ENCODE measurements at places on chromosomes 11 and 22.

GRCh38 chr11:80327956-80328614 lies 887.3 kb upstream of the TENM4 start:
- no peak for DNase-seq

DNA sequence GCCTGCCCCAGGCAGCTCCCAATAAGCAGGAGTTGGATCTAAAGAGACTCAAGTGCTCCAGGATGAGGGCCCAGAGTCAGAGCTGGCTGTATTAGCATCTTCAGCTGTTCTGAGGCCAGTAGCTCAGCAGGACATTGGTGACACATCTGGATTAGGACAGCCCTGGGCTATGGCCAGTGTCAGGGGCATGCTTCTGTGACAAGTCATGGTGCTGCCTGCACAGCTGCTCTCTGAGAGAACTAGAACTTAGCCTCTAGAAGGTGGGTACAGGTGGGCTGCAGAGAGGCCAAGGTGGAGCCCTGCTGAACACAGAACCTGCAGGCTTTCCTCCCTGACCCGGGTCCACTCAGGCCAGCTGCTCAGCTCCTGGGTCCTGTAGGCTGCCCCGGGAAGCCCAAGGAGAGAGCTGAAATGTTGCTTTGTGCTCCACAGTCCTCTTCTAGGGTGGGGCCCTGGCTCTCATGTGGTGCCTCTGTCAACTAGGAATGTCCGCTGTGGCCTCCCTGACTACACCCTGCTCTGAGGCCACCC lies 426.9 kb downstream of the SOX6 start:
- DNase-seq = no peak

GRCh38 chr22:44765571-44766285 lies 13.4 kb downstream of the ARHGAP8 start:
- DNase-seq = no peak

GRCh38 chr11:123584186-123584585 lies 70.2 kb downstream of the SCN3B start:
- no peak for DNase-seq

GRCh38 chr22:41256254-41257253 lies 15.8 kb upstream of the CHADL start:
- DNase-seq = no peak

GRCh38 chr11:60422609-60423008 lies 6.8 kb upstream of the MS4A5 start:
- DNase-seq = no peak

GRCh38 chr11:32071811-32072210 lies 19.1 kb upstream of the RCN1 start:
- DNase-seq = peak; percentile 27

DNA sequence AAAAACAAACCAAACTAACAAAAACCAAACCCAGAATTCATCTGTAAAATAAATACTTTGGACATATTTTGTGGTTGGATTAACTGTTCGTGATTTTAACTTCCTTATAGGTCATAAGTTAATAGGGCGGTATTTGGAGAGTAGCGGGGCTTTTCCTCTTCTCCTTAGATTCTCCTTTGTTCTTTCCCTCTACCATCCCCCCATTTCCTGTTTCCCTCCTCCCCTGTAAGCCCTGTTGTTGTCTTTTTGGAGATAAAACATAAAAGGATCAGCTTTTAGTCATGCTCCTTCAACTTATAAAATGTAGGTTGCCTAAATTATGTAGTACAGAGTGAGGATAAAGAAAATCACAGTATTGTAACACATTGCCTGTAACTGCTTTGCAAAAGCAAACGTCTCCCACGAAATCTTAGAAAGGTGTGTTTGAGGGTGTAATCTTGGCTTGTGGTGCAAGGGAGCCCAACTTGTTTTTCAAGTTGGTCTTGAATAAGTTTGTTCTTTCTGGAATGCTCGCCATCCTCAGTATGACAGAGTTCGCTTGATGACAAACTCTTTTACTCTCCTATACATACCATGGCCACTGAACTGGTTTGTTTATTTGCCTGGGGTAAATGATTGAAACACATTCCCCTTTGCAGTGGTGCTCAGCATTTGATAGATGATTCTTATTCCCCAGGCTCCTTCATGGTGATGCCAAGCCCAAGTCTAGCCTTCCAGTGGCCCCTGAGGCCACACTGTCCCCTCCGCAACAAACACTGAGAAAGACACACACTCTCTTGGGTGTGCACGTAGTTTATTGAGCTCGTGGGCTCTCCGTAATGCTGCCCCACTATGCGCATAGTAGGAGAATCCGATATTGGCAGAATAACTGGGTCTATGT lies 49.4 kb downstream of the TEAD1 start:
- no peak for DNase-seq

DNA sequence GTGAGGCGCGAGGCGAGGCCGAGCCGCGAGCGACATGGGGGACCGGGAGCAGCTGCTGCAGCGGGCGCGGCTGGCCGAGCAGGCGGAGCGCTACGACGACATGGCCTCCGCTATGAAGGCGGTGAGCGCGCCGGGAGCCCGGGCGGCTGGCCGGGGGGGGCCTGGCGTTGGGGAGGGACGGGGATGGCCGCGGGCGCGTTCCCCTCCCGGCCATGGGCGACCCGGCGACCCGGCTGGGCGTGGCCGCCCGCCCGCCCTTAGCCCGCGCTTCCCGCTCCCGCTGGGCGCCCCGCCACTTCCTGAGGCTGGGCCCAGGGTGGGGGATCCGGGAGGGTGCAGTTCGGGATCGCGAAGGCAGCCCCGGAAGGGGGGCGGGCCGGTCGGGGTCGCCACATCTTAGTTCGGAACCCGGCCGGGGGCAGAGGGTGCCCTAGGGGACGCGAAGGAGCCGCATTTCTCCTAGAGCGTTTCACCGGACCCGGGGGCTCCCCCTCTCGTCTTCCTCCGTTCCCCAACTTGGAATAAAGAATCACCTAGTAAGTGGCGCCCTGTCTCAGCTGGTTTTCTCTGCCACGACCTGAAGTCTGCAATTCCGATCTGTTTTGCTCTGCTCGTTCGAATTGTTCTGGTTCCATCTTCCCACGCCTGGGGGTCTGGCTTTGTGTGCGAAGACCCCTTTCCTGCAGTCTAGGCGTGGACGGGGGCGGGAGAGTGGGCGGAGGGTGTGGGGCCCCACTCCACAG lies 536 bp downstream of the YWHAH start:
- DNase-seq = no peak

DNA sequence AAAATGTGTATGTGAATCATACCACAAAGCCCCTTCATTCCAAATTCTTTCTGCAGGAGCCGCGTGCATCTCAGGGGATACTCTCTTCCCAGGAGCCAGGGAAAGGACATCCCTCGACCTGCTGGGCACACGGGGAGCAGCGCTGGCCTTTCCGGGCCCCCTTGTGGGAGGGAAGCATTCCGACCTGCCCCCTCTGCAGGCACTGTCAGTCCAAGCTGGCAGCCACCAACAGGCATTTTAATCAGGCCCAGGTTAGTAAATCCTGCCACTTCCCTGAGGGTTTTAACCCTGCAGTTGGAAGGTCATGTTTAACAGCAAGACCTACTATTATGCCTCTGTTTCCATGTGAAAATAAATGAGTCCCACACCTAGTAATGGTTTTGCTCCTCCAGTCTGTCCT lies 391.5 kb downstream of the SHANK2 start:
- DNase-seq = no peak

- DNase-seq = no peak
Measured at GRCh38 chr11:69076129-69076791, 27.5 kb downstream of the TPCN2 start.

- DNase-seq = peak; percentile 49
Measured at GRCh38 chr11:7901319-7901854, 29.7 kb downstream of the OR10A6 start.

GRCh38 chr11:22875869-22876473 lies 15.7 kb upstream of the CCDC179 start:
- peak; percentile 85 for DNase-seq

GRCh38 chr22:46567471-46567870 lies 30.1 kb upstream of the CELSR1 start:
- no peak for DNase-seq

DNA sequence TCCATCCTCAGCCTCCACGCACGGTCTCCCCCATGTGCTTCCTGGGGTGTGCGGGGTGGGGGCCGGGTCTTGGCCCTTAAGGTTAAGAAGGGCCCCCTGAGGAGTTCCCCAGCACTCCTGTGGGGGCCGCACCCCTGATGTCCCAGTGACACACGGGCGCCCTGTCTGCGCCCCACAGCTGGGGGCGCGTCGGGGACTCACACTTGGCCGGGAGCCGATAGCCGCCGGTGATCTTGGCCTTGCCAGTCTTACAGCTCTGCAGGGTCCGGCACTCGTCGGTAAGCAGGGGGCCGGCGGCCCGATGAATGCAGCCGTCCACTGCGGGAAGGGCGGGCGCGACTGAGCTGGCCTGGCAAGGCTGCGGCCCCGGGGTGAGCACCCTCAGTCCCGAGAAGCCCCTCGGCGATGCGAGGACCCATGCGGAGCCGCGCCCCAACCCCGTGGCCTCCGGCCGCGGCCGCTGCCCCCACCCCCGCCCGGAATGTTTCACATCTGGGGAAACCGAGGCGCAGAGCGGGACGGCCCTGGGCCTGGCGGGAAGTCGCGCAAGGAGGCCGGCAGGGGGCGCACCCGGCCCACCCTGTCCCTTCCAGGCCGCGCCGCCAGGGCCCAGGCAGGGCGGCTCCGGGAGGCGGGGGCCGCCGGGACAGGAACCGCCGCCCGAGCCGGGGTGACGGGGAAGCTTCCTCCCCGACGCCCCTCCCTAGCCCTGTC lies 13.9 kb downstream of the OTUB1 start:
- peak; percentile 74 for DNase-seq

- DNase-seq = no peak
Measured at GRCh38 chr11:1116666-1117390, 40.9 kb upstream of the MUC5AC start.

DNA sequence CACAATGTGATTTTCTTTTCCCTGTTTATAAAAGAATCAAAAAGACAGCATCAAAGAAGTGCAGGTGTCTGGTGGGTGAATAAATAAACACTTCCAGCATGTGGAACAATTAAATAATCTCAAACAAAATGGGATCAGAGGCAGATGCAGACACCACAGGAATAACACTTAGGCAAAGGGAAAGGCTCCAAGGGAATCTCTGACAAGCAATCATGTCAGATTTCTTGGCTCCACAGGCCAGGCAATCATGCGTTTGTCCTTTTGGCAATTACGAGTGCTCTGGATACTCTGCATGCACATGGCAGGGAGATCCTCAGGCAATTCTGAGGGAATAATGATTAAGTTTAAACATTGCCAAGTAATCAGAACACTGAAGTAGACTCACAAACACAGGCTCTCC lies 403.5 kb upstream of the LUZP2 start:
- DNase-seq = peak; percentile 19

GRCh38 chr11:475941-476340 lies 25.9 kb downstream of the PTDSS2 start:
- no peak for DNase-seq

- no peak for DNase-seq
Measured at GRCh38 chr22:43824724-43825420, 12.8 kb upstream of the EFCAB6 start.

- DNase-seq = no peak
Measured at GRCh38 chr22:47009304-47010101, 247.1 kb downstream of the TBC1D22A start.

DNA sequence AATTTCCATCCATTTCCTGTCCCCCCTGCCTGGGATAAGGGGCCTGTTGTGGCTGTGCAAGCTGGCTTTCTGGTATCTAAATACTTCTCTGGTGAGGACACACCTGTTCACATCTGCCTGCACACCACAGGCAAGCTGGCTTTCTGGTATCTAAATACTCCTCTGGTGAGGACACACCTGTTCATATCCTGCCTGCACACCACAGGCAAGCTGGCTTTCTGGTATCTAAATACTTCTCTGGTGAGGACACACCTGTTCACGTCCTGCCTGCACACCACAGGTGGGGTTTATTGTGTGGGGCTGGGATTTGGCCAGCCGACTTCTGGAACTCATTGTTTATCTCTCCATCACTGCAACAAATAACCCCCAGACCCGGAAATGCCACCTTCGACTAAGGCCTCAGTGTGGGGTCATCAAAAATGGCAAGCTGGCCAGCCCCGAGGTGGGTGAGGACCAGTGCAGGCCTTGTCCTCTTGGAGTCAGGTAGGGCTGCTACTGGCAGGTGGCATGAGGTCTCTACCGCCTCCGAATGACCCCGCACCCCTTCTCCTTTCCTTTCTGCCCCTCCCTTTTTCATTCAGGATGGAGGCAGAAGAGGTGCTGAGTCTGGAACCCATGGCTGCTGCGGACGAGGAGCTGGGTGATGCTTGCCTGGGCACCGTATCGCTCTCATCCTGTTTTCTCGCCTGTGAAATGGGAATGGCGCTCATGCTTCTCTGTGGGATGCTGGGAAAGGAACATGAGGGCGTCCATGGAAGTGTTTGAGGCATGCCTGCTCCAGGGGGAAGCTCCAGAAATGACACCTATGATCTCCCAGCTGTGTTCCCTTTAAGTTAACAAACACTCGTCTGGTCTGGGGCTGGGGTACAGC lies 43.5 kb upstream of the MYEOV start:
- no peak for DNase-seq

- no peak for DNase-seq
Measured at GRCh38 chr11:35083181-35083430, 55.9 kb upstream of the CD44 start.

DNA sequence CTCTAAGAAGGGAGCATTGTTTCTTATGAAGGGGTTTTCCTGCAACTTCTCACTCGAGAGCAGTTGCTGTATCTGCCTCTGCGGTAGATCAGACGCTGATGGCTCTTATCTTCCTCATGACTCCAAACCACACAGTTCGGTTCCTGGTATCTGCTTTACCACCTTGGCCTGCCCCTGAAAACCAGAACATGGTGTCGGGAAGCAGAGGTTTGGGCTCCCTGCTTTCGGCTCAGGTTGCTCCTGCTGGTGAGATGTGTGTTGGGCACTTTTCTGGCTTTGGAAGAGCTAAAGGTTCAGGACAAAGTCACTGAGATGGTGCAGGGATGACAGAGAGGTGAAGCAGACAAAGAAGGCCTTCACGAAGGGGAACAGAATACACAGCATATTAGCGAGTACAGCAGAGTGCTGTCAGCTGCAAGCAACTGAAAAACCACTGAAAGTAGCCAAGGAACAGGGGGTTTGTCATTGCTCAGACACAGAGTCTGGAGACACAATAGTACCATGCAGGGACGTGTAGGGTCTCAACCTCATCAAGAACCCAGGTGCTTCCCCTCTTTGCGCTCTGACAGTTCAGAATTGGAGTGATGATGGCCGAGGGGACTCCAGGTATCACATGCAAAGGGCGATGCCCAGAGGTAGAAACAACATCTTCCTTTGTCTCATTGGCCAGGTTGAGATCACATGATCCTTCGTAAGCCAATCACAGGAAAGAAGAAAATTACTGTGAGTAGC lies 11.9 kb upstream of the CSF2RB start:
- DNase-seq = no peak

GRCh38 chr11:66035653-66036333 lies 9.5 kb upstream of the CATSPER1 start:
- DNase-seq = no peak

- no peak for DNase-seq
Measured at GRCh38 chr11:26186389-26186788, 145.5 kb upstream of the ANO3 start.

DNA sequence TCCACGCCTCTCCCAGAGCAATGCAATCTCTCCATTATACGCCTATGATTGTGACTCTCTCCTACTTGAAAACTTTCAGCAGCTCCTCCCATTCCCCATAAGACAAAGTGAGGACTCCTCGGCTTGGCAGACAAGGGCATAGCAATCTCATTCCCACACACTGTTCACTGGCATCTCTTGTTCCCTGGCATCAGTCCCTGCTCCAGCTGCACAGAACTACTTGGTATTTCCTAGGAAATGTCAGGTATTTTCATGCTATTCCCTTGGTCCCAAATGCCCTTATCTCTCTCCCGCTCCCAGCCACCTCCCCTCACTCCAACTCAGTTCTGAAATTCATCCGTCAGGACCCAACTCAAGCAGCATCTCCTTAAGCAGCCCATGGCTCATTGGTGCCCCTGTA lies 28.4 kb downstream of the TMPRSS5 start:
- DNase-seq = no peak

GRCh38 chr11:1283091-1283511 lies 26.3 kb downstream of the TOLLIP start:
- no peak for DNase-seq
